Fibroblast of villous mesenchyme (primary cell): ENCODE measurements at places on chromosomes 6 and 20. TPM values are rescaled to one million over a fixed set of nuclear protein-coding genes. Genes with fewer than 3 reads are reported as not detected.

Gene OLIG3
- not detected in 2 replicates for total RNA-seq

Gene NEURL2
- total RNA-seq: 3.9 and 5.2 TPM in 2 replicates

Gene GGTLC1
- not detected in 2 replicates for total RNA-seq

Gene ANGPT4
- not detected in 2 replicates for total RNA-seq

Gene LAMA4
- total RNA-seq: 197 and 481 TPM in 2 replicates

Gene FAM184A
- under 0.01 TPM in 2 replicates for total RNA-seq

Gene WFDC12
- total RNA-seq: not detected in 2 replicates

Gene GRIK2
- 15.1 and 20.6 TPM in 2 replicates for total RNA-seq

Gene EYA4
- total RNA-seq: under 0.01 TPM in 2 replicates

Gene SRMS
- not detected in 2 replicates for total RNA-seq

Gene ADGRB3
- under 0.01 and 0.32 TPM in 2 replicates for total RNA-seq

Gene PNLDC1
- 0.32 TPM in 1 of 2 replicates, not detected in the other for total RNA-seq

Gene SAMD3
- total RNA-seq: 3.0 and 5.5 TPM in 2 replicates

Gene TMEM239
- total RNA-seq: 0.43 TPM in 1 of 2 replicates, not detected in the other

Gene AVP
- total RNA-seq: not detected in 2 replicates

Gene CCDC170
- 1.6 and 3.9 TPM in 2 replicates for total RNA-seq

Gene BTN1A1
- total RNA-seq: not detected in 2 replicates

Gene IRAK1BP1
- total RNA-seq: 4.2 and 6.5 TPM in 2 replicates

Gene ZNF334
- 1.9 and 2.6 TPM in 2 replicates for total RNA-seq

Gene SLC32A1
- total RNA-seq: not detected in 2 replicates

Gene CST2
- total RNA-seq: not detected in 2 replicates

Gene TENT5A
- total RNA-seq: 21.6 and 22.9 TPM in 2 replicates

Gene C20orf202
- under 0.01 TPM in 1 of 2 replicates, not detected in the other for total RNA-seq

Gene NAA20
- total RNA-seq: 29.3 and 41.5 TPM in 2 replicates

Gene CASP8AP2
- total RNA-seq: 11.9 and 18.1 TPM in 2 replicates

Gene CLVS2
- not detected in 2 replicates for total RNA-seq

Gene PDE7B
- 1.7 and 3.9 TPM in 2 replicates for total RNA-seq

Gene BEND3
- 3.5 and 4.2 TPM in 2 replicates for total RNA-seq

Gene LPA
- not detected in 2 replicates for total RNA-seq

Gene BMP5
- total RNA-seq: under 0.01 TPM in 1 of 2 replicates, not detected in the other

Gene ECHDC1
- total RNA-seq: 60.9 and 77.3 TPM in 2 replicates

Gene SAMD10
- total RNA-seq: 0.64 and 1.3 TPM in 2 replicates

Gene EBF4
- total RNA-seq: 2.6 and 3.5 TPM in 2 replicates

Gene PIGU
- total RNA-seq: 10.0 and 13.0 TPM in 2 replicates

Gene C6orf132
- 2.6 and 4.3 TPM in 2 replicates for total RNA-seq

Gene METTL24
- 0.32 TPM in 1 of 2 replicates, not detected in the other for total RNA-seq

Gene GRM1
- total RNA-seq: under 0.01 TPM in 1 of 2 replicates, not detected in the other

Gene LY6G6D
- not detected in 2 replicates for total RNA-seq

Gene PRDM13
- not detected in 2 replicates for total RNA-seq

Gene PAK5
- total RNA-seq: not detected in 2 replicates

Gene CDH22
- total RNA-seq: not detected in 2 replicates

Gene SLC22A3
- total RNA-seq: 1.3 and 10.0 TPM in 2 replicates

Gene CRIP3
- not detected in 2 replicates for total RNA-seq

Gene PRRT1
- under 0.01 and 0.32 TPM in 2 replicates for total RNA-seq

Gene COL9A3
- under 0.01 and 0.43 TPM in 2 replicates for total RNA-seq

Gene LY6G6C
- total RNA-seq: not detected in 2 replicates

Gene MATN4
- not detected in 2 replicates for total RNA-seq

Gene SPATA25
- total RNA-seq: 0.43 and 1.3 TPM in 2 replicates

Gene FILIP1
- total RNA-seq: 0.32 and 0.43 TPM in 2 replicates
